ENCODE measurements at places on chromosomes 7 and 10.

DNA sequence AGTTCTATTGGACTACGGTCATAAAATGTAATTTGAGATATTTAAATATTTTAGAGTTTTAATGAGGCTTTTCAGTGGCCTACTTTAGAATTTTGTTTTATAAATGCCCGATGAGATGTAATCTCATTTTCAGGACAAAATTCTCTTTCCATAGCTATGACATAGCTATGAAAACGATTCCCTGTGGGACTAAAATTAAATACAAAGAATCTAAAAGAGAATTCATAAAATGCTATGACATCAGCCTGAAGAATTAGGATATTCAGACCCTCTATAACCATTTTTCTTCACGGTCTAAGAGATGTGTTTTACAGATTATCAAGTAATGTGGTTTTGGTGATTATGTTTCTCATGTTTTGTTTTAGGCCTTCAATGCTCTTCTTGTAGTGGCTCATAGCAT is 48.2 kb upstream of the ODAD2 start:
- no peak for DNase-seq

DNA sequence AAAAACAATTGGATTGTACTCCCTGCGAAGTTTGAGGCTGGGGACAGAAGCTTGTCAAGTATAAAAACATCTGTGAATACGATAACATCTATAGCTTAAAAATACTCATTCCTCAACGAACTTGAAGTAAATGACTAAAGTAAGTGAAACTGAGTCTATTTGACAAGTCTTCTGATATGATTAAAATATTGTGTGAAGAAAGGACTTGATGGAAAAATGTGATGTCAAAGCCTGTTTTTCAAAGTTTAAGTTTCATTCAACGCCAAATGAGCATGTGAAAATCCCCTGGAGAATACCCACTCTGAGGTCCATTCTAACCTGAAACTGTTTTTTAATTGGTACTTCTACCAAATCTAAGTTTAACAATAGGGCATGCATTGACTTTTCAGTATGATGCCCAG is 122.3 kb upstream of the MDFIC start:
- DNase-seq = no peak

DNA sequence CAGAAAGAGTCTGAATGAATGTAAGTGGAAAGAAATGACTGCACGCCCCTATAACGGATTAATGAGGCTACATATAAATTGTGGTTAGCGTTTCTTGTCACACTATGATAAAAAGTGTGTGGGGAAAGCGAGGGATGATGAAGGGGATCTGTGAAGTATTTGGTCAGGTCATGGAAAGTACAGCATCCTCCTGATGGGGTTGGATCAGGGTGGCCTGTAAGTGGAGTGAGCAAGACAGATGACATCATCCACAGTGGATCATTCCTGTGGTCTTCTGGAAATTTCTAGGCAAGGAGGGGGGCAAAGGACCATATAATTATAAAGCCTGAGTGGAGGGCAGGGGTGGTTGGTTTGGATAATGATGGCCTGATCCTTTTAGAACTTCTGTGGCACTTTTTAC is 606.0 kb downstream of the INHBA start:
- DNase-seq = no peak

- DNase-seq = no peak
These were observed 29.9 kb downstream of the ADRB1 start for GRCh38 chr10:114073395-114074186.

GRCh38 chr10:110225441-110225755 is 18.0 kb downstream of the MXI1 start:
- no peak for DNase-seq

DNA sequence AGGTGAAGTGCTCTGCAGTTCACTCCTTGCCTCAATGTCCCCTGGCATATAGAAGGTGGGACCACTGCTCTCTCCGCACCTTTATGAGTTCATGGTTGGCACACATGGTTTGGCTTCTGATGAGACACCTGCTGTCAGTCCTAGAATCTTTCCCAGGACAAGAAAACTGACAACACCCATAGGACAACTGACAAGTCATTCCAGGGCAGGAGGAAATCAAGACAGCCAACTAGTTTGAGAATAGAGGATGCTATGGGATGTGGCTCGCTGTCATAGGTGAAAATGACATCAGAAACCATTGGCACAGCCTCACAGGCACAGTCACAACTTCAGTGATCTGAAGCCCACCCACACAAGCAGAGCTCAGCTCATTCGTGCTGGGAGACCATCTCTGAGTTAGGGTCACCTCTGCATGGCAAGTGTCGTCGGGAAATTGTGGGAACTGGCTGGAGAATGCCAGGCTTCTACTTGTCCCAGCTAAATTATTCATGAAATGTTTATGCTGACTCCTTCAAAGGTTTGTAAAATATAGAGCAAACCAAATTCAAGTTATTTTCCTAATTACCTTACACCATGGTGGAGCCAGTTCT is 762.4 kb downstream of the GRID1 start:
- DNase-seq = no peak

DNA sequence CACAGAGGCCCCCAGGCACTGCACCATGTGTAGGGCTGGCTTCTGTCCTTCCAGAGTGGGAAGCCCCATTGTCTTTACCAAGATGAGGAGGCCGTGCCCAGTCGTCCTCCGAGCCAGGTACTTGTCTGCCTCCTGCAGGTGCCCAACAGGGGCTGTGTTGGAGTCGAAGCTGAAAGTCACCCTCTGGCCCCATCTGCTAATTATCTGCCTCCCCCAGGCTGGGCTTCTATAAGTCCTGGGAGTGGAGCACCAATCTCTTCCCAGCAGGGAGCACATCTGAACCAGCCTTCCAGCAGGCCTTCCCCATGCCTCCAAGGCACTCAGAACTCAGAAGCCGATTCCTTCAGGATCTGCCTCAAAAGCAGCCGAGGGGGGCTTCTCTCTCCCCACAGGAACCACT is 11.6 kb upstream of the CHST15 start:
- DNase-seq = no peak

DNA sequence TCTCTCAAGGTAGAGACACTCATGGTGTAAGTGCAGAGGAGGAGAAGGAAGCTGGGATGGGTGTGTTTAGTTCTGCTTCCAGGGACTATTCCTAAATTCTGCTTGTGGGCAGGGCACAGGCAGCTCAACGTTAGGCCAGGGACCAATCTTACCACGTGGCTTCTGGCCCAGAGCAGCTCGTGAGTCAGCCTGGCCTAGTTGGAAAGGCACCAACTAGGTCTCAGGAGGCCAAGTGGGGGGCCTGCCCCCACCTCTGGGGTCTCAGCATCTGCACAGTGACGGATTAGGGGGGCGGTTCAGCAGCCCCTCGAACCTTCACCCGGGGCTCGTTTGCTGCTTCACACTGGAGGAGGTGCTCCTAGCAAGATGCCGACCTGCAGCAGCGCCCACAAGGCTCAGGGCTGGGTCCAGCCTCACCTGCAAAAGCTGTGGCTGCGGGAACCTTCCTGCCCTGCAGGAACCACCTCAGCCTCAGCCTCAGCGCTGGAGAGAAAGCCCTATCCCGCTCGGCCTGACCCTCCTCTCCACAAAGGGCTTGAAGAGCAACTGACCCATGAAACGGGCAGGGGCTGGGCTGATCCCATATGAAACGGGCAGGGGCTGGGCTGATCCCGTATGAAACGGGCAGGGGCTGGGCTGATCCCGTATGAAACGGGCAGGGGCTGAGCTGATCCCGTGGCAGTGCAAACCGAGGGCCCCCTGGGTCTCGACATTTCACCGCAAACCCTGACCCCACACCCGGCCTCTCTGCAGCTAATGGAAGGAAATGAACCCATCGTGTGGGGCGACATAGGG is 447.4 kb downstream of the DNAJB6 start:
- no peak for DNase-seq

DNA sequence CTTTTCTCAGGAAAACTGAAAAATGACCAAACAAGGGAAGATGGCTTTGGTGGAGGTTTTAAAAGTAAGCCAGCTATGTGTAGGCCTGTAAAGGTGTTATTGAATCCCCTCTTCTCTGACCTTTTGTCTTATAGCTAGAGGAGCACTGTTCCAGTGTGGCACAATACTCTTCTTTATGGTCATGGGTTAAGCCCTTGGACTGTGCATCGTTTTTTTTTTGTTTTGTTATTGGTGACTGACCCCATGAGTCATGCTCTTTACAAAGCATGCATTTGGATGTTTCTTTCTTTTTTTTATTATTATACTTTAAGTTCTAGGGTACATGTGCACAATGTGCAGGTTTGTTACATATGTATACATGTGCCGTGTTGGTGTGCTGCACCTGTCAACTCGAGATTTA is 19.6 kb upstream of the FAM25A start:
- no peak for DNase-seq

DNA sequence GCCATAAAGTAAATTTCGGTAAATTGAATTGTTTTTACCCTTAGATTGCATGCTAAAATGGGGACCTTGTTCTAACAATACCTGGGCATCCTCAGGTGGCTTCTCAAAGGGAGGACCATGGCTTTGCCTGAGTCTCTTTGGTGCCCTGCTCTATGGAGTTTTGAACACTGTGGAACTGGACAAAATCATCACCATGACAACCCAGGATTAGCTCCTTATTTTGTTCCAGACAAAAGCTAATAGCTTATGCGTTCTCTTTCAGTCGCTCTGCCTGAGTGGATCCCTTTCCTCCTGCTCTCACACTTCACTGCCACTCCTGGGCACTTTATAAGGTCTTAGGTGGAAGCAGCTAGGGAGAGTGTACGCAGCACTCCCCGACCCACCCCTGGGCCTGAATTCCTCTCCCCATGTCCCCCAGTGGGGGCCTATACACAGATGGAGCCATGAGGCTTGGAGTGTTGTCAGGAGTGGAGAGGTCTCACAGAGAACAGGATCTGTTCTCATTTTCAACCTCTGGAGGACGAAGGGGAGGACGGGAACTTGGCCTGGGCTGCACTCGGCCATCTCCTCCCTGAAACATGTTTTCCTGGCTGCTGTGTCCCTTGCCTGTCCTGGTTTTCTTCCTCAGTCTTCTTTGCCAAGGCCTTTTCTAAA is 19.0 kb downstream of the ADCYAP1R1 start:
- no peak for DNase-seq

DNA sequence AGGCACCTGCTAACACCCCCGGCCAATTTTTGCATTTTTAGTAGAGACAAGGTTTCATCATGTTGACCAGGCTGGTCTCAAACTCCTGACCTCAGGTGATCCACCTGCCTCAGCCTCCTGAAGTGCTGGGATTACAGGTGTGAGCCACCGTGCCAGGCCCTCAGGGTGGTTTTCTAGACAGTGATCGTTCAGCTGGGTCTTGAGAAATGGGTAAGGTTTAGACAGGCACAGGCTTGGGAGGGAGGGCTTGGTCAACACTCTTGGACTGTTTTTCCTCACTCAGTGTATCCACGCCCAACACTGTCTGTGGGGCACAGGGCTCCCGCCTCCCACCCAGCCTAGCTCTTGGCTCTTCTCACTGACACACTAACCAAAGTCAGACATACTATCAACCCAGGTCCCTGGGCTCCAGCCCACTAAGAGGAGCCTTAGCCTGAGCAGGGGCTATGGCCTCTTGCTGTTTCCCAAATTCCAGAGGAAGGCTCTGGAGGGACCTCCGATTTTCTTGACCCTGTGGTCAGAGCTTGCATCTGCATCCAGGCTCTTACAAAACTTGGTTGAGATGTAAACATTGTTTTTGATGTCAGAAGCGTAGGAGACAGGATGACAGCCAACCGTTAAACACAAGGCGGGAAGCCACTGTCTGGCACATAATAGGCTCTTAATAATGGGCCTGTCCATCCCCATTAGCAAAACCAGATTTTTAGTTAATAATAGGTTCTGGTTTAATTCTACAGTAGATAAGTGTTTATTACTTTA is 143.9 kb downstream of the PRKAG2 start:
- DNase-seq = no peak

GRCh38 chr7:508461-509170 is 11.0 kb downstream of the PDGFA start:
- DNase-seq = no peak

DNA sequence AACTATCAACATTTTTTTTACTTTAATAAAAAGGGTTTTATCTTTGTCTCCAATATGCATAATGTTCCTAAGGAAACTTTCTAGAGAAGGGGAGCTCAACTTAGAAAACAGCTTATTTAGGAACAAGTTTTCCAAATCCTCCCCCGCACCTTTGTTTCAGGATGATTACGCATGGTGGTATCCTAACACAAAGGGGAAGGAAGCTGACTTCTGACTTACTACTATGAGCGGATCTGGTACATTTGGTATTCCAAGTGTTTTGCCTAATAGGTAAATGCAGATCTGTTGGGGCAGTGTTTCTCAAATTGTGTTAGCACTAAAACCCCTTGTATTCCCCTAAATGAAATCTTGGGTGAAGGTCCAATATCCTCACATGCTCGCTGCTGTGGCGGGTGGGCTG is 229.3 kb upstream of the KLF14 start:
- DNase-seq = no peak

DNA sequence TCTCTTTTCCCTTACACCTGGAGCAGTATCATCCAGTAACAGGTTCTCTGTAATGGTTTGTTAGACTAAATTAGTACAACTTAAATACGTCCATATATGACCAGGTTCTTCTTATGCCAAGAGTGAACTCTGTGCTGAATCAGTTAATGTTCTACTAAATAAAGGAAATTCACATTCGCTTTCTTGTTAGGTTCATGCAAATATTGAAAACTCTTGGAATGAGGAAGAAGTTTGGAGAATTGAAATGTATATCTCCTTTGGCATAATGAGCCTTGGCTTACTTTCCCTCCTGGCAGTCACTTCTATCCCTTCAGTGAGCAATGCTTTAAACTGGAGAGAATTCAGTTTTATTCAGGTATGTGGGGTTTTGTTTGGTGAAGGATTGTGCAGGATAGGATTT is 15.3 kb upstream of the CFAP69 start:
- no peak for DNase-seq

- no peak for DNase-seq
These were observed 248.7 kb downstream of the FZD1 start for GRCh38 chr7:91512958-91513357.

DNA sequence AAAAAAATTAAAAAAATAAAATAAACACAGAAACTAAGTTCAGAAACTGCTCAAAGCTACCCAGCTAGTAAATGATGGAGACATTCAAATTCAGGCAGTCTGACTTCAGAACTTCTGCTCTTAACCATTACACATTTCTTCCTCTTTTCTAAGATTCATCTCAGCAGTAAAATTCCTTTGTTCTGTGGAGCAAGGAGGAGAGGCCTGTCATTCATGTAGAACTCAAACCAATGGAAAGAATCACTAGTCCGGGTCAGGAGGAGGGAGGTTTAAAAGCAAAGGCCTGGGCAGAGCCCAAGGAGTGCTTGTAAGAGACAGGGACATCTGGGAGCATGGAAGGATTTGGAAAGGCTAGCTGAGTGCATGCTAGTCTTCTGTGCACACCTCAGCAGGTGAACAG is 37.9 kb upstream of the DNAJB12 start:
- DNase-seq = no peak

DNA sequence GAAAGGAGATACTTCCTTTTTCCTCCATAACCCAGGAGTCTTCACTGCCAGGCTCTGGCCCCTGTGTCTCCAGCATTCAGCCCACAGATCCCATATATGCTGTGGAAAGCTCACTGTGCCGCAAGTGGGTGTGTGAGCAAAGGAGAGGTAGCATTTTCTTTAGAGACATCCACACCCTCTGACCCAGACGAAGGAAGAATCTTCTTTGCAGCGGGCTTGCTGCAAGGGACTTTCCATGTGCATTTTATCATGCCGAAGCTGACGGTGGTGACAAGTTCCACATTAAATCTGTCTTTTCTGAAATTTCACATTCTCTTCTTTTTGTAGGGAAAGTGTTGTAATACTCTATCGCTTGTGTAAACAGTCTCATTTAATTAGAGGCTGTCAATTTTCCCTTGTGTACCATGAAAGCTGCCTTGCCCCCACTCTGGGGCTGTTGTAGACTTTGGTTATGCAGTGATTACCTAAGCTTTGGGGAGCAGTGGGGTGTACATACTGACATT is 409.5 kb downstream of the SUGCT start:
- no peak for DNase-seq

GRCh38 chr10:107442035-107442505 is 277.6 kb upstream of the SORCS1 start:
- no peak for DNase-seq

Data from activated naive CD4-positive, alpha-beta T cell (primary cell).